Esophagus squamous epithelium (tissue), 5 donors: ENCODE measurements at places on chromosomes 6 and 20. TPM values are rescaled to one million over a fixed set of nuclear protein-coding genes. Genes with fewer than 3 reads are reported as not detected.
A peak's percentile ranks its signal among the peaks of the same experiment; 100 is the strongest.

GRCh38 chr6:25927756-25928216, 2.7 kb downstream of the SLC17A2 start:
- H3K27ac ChIP-seq: no peak overlapping the region
- no peaks in the 10 kb centered on the region for H3K36me3 ChIP-seq
- H3K4me1 ChIP-seq: no peaks in the 10 kb centered on the region
- no peak overlapping the region for H3K4me3 ChIP-seq
- no peak for DNase-seq

The CRYBG1 gene
- 119 TPM for total RNA-seq

- no peak for DNase-seq
- no peaks in the 10 kb centered on the region for H3K36me3 ChIP-seq
- no peak overlapping the region for H3K4me3 ChIP-seq
- no peaks in the 10 kb centered on the region for H3K27me3 ChIP-seq
- no peak overlapping the region for H3K27ac ChIP-seq
These were observed 68.2 kb upstream of the AFDN start for GRCh38 chr6:167758309-167759023.

DNA sequence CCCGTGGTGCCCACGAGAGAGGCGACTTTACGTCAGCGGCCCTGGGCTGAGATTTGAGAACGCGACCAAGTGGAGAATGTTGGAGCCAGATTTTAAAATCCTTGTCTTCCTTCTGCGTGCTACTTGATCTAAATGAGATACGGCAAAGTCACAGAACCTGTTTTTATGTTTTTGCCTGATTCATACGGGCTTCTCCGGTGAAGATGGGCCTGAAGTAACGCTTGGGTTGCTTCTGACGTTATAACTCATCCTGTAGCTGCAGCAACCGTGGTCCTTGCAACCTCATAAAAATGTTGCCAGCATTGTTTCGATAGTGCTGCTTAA, 462 bp upstream of the SLC35B3 start:
- no peaks in the 10 kb centered on the region for H3K27me3 ChIP-seq
- no peaks in the 10 kb centered on the region for H3K36me3 ChIP-seq
- peak overlapping the region; percentile 93 for H3K4me3 ChIP-seq
- H3K27ac ChIP-seq: peak overlapping the region; percentile 88

The ABCF1 gene
- total RNA-seq: 34.1 TPM

DNA sequence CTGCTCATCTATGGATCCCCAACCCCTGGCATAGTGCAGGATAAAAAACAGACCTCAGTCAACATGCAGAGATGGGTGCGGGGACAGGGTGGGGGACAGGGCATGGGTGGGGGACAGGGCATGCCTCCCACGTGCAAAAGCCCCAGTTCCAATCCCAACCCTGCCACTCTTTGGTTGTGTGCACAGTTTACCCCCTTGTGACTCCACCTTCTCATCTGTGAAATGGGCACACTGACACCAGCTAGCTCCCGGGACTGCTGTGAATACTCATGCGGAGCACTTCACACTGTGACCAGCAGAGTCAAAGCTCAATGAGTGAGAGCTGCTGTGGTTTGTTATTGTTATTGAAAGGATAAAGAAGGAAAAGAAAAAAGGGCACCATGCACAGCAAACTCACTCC, 69.3 kb downstream of the NFATC2 start:
- peaks cover 9% of the 10 kb centered on the region for H3K36me3 ChIP-seq
- H3K27ac ChIP-seq: no peak overlapping the region
- DNase-seq: no peak
- H3K27me3 ChIP-seq: no peaks in the 10 kb centered on the region

GRCh38 chr6:81849248-81849647, 96.8 kb upstream of the TENT5A start:
- no peak overlapping the region for H3K4me3 ChIP-seq
- H3K4me1 ChIP-seq: no peaks in the 10 kb centered on the region
- no peak overlapping the region for H3K27ac ChIP-seq
- no peak for DNase-seq
- no peaks in the 10 kb centered on the region for H3K36me3 ChIP-seq

DNA sequence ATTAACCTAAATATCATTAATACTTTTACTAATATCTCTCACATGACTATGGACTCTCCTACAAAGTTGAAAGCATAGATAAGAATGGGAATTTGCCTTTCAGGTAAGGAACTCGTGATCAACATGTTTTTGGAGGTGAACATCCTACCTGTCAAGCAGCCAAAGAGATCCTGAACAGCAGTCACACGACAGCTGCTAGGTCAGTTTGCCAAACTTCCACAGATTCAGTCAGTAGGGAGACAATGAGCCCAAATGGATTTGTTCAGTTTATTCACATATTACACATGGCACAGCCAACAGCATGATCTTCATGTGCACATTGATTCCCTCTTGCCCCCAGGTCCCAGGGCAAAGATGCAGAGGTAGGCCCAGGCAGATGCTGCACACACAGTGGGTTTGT, 86.1 kb upstream of the LOC128125822 start:
- no peaks in the 10 kb centered on the region for H3K4me1 ChIP-seq
- H3K27ac ChIP-seq: no peak overlapping the region
- no peak overlapping the region for H3K4me3 ChIP-seq
- H3K36me3 ChIP-seq: no peaks in the 10 kb centered on the region
- H3K27me3 ChIP-seq: no peaks in the 10 kb centered on the region
- no peak for DNase-seq

DNA sequence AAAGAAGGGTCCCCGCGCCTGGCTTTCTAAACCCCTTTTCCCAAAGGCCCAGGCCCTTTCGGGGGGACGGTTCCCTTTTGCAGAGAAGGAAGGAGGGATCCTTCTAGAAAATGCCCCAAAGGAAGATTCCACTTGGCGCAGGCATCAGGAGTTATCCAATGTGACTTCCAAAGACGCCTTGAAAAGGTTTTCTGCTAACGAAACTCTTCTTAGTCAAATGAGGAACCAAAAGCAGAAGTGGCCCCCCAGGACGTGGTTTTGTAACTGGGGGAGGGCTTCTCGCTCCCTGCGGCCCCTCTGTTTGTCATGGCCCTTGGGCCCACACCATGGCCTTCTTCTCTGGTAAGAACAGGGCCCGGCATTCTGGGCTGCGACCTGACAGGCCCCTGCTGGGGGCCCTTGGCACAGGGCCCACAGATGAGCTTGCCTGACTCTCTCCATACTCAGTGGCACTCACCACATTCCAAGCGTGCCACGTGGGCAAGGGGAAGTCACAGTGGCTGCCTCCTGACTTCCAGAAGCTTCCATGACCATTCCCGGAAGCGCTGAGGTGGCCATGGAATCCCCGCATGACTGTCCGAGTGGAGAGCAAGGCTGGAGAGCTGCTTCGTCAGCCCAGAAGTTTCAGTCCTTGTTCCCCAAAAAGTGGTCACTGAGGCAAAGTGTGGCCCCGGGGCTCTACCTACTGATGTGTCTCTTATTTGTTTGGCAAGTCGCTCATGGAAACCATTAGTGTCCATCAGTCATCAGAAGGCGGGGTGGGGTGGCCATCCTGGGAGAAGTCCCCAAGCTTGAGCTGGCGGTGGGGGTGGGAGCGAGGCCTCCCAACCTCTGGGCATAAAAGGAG, 834 bp upstream of the CTSZ start:
- peak overlapping the region; percentile 85 for H3K4me3 ChIP-seq
- H3K36me3 ChIP-seq: peaks cover 7% of the 10 kb centered on the region
- H3K27me3 ChIP-seq: no peaks in the 10 kb centered on the region
- DNase-seq: peak; percentile 42
- peak overlapping the region; percentile 90 for H3K27ac ChIP-seq
- H3K4me1 ChIP-seq: peaks cover 30% of the 10 kb centered on the region

GRCh38 chr6:56076033-56076432, 171.3 kb downstream of the COL21A1 start:
- no peaks in the 10 kb centered on the region for H3K27me3 ChIP-seq
- H3K36me3 ChIP-seq: no peaks in the 10 kb centered on the region
- DNase-seq: no peak
- no peak overlapping the region for H3K27ac ChIP-seq

- no peak overlapping the region for H3K4me3 ChIP-seq
- DNase-seq: no peak
- no peaks in the 10 kb centered on the region for H3K36me3 ChIP-seq
- H3K4me1 ChIP-seq: peaks cover 7% of the 10 kb centered on the region
- peak overlapping the region; percentile 51 for H3K27ac ChIP-seq
- H3K27me3 ChIP-seq: no peaks in the 10 kb centered on the region
These were observed 29.5 kb downstream of the MTHFD1L start for GRCh38 chr6:150894935-150895552.

The WFDC5 gene
- total RNA-seq: 6.0 TPM
